ENCODE measurements at places on chromosomes 13 and 19. TPM values are rescaled to one million over a fixed set of nuclear protein-coding genes. Genes with fewer than 3 reads are reported as not detected.

DNA sequence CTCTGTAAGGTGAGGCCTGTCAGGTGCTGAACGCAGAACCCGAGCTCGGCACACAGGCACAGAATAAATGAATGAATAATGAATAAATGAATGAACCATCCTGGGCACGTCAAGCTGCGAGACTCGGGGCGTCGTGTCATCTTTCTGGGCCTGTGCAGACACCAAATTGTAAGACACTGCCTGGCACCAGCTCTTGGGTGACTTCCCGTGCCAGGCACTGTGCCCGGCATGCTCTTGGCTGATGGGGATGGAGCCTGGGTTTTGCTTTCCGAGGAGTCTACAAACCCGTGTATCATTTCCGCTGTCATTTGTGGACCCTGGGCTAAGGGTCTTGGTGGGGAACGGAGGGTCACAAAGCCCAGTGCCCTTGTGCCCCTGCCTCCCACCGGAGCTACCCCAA lies 43.9 kb downstream of the CELF5 start:
- no peak for DNase-seq

DNA sequence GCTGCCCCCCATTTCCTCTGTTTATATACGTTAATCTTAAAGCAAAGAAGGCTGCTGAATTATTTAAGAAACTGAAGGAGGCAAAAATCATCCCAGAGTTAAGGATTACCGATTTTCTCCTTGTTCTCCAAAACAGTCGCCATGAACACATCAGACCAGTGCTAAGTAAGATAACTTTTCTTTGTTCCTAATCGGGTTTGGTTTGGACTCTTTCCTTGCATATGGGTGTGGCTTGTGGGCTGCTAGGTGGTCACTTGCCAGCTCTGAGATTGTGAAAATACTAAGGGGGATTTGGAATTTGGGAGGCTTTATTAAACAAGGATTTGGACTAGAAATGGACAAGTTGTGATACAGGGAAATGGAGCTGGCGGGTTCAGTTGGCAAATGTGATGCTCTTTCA lies 212.1 kb downstream of the OXGR1 start:
- no peak for DNase-seq

GRCh38 chr19:5136073-5136855 lies 167.4 kb downstream of the KDM4B start:
- no peak for DNase-seq

DNA sequence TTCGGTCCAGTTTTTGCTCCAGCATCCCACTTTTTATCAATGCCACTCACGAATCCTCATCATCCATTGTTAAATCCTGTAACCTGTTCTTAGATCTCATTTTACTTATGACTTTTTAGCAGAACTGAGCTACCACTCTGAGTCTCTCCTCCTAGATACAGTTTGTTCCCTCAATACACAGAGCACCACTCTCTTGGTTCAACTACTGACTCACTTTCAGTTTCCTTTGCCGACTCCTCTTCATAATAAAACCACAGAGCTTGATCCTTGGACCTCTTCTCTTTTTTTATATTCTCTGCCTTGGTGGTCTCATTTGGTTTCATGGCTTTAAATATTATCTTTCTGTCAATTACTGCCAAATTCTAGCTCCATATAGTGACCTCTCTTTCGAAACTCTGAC lies 150.3 kb downstream of the SLITRK5 start:
- DNase-seq, result no peak

DNA sequence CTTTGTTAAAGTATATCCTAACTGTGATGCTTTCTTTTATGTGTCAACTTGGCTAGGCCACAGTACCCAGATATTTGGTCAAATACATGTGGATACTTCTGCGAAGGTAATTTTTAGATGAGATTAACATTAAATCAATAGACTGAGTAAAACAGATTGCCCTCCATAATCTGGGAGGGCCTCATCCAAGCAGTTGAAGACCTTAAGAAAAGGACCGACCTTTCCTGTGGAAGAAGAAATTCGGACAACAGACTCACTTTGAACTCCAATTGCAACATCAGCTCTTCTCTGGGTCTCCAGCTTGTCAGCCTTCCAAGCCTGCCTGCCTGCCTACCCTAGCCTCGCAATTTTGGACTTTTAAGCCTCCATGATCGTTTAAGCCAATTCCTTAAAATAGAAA lies 57.9 kb upstream of the DOCK9 start:
- no peak for DNase-seq

GRCh38 chr13:26821672-26822071 lies 61.1 kb upstream of the GPR12 start:
- DNase-seq, result no peak

- no peak for DNase-seq
Observed at GRCh38 chr13:33452873-33453517, 167.4 kb upstream of the STARD13 start.

GRCh38 chr13:71798707-71799106 lies 68.3 kb downstream of the DACH1 start:
- DNase-seq, result no peak

DNA sequence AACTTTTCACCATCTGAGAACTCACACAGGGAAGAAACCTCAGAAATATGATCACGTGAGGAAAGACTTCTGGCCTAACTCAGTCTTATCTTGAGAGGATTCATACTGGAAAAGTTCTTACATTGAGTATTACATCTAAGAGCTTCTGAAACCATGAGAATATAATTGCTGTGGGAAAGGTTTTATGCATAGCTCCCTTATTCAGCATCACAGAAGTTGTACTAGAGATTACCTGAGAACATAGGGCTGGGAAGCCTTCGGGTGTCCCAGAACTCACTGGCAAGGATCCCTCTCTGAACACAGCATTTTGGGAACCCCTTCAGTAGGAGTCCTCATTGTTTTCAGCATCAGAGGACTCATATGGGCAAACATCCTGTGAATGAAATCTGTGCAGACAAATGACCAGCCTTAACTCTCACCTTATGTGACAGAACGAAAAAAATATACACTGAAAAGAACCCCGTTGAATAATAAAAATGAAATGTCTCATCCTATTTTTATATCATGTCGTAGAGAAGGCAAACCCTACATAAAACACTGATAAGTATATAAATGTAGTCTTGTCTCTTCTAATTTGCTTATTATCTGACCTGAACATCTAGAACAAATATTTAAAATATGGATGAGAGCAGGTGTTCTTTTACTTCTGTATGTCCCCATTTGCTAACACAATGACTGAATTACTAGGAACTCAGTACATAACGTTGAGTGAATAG lies 14.2 kb downstream of the ZNF274 start:
- peak; percentile 40 for DNase-seq

DNA sequence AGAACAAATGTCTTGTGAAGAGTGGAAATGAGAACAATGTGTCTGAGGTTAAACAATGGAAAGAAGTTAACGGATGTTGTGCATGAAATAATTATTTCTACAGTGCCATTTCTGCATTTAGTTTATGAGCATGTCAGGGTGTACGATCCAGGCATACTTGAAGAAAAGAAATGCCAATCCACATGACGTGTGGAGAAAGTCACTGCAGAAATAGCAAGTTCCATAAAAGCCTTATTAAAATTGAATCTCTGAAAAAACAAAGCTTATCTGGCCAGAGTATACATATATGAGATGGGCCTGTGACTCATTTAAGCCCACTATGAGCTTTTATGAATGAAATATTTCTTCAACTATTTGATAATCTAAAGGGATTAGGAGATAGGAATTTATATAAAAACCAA lies 426.1 kb downstream of the EFNB2 start:
- DNase-seq, result no peak

DNA sequence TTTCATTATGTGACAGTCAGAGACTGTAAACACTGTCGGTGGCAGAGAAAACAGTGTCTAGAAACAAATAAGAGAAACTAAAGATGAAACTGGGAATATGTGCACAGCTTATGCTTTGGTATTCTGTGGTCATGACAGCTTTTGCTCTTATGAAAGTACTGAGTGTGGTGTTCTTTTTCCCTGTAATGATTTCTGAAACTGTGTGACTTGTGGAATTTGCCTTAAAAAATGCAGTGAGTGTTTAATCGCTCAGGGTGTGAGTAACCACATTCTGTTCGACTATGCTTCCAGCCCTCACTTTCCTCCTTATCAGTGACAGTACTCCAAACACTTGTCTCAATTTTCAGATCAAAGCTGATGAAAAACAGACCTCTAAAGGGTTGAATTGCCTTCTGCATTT lies 66.9 kb upstream of the DIAPH3 start:
- no peak for DNase-seq

DNA sequence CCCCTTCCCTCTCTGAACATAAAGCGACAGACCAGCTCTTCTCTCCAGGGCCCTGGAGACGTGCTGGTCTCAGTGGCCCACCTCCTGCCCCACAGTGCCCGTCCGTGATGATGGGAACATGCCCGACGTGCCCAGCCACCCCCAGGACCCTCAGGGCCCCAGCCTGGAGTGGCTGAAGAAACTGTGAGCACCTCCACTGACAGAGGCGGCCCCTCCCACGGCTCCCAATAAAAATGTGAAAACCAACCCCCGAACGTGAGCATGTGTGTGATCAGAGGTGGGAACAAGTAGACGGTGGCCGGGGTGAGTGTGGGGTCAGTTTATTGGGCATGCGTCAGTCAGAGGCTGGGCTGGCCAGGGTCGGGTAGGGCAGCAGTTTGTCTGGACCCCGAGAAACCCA lies 4.1 kb downstream of the NDUFA3 start:
- DNase-seq, result no peak

DNA sequence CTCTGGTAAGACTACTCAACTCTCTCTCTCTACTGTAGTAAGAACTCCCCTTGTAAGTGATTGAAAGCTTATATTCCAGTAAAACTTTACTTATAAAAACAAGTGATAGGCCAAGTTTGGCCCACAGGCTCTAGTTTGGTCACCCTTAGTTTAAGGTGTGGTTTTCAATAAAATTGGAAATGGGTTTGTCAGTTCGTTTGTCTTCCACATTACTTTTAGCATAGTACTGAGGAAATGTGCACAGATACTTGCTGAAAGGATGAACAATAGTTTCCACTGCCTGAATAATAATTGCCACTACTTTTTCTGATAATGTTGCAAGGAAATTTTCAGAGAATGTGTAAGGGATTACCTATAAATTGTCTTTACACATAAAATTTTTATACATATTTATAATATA lies 54.5 kb downstream of the LMO7 start:
- DNase-seq, result no peak

DNA sequence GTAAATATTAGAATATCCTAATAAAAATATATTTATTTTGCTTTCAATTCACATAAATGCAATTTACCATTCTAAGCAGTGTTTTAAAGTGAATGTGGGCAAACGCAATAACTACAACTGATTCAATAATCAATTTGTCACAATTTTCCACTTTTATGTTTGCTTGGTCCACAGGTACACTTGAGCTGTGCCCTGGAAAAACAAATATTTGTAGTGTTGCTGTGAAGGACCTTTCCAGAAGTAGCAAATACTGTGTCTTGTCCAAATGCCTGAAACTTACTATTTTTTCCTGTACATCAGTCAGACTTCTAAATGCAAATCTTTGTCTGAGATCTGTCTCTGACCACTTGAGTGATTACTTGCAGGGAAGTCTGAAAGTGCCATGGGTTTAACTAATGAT lies 845.8 kb upstream of the SLITRK5 start:
- DNase-seq, result no peak

GRCh38 chr13:88761145-88761544 lies 1090.0 kb downstream of the SLITRK5 start:
- no peak for DNase-seq

DNA sequence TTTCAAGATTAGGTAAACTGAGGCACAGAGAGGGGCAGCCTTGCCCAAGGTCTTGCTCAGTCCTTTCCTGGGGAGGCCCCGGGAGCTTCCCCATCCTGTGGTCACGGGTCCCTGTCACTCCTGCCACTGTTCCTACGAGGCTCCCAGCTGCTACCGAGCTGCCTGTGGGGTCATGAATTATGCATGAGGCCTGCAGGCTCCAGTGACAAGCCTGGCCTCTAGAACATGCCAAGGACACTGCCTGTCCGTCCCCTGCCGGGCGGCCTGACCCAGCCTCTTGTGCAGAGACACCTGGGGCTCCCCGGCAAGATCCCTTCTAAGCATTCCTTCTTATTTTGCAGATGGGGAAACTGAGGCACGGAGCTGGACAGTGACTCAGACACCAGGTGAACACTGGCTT lies 2.7 kb downstream of the FCHO1 start:
- no peak for DNase-seq

DNA sequence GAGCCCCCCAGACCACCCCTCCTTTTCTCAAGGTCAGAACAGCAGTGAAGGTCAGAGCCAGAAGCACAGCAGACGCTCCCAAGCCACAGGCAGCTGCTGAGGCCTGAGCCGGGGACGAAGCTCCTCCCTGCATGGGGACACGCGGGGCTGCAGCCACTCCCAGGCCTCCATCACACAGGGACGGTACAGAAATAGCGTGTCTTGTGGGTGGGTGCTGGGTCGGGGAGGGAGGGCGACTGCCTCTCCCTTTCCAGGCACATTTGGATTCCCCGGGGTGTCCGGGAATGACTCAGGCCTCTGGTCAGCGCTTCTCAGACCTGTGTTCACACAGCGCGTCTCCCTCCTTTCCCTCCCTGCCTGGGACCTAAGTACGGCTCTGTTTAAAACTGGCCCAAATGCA lies 33.2 kb downstream of the RASA3 start:
- DNase-seq, result peak; percentile 60

DNA sequence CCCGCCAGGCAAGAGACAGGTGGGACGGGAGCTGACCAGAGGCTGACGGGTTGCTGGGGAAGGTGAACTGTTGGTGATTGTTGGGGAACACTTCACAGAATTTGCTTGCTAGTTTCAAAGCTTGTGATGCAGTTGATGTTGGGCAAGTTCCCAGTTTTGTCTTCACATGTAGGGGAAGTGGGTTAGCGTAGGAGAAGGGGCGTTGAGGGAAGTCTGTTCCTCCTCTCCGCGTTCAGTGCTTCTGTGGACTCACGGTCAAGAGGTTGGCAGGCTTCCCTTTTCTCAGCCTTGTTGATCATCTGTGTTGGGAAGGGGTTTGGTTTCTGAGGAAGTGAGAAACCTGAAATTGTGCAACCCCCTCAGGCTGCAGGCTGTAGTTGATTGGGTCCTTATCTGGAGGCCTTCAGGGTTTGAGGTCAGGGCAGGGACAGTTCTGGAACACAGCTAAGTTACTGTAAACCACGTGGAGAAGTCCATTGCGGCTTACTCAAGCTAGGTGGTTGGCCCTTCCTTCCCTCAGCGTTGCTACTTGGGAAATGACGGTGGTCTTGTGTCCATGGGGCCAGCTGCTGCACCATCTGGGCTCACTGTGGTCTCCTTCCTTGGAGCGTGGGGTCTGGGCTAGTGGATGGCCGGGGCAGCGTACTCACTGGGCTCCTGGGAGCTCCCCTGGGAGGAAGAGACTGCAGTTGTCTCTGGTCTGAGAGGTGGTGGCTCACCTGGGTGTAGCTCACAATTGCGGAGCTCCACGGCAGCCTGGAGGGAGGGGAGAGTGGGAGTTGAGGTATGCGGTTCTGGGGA lies 7.5 kb downstream of the RPS9 start:
- DNase-seq, result peak; percentile 72

Gene KASH5
- total RNA-seq, result not detected

Gene CYP4F12
- total RNA-seq, result 6.9 TPM

Gene CCDC70
- not detected for total RNA-seq

Gene GRIK5
- total RNA-seq, result 0.21 TPM

Gene PCDH17
- not detected for total RNA-seq

Gene ZNF534
- not detected for total RNA-seq

Gene DPF1
- total RNA-seq, result 0.89 TPM

Gene CABP5
- total RNA-seq, result not detected

Gene LENG1
- total RNA-seq, result 14.9 TPM
